ENCODE measurements at places on chromosomes 12 and 14.

GRCh38 chr12:268483-268840 is 5.8 kb upstream of the SLC6A13 start:
- DNase-seq: no peak

GRCh38 chr12:116055895-116056607 is 221.4 kb downstream of the MED13L start:
- DNase-seq: no peak

GRCh38 chr14:98175436-98175835 is 1096.6 kb downstream of the BCL11B start:
- DNase-seq: no peak

DNA sequence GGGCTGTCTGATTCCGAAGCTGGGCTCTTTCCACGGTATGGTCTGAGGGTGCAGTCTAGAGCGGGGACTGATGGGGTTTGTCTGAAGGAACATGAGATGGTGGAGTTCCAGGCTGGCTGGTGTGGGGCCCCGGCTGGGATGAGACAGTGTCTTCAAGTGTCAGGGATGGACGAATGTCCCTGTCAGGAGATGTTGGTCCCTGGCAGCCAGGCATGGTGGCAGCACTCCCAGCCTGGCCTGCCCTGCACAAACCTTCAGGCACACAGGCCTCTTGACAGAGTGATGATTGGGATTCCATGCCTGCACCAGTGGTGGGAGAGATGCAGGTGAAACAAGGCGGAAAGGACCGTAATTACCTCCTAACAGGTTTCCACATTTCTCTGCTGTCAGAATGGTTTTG is 221.9 kb downstream of the CACNA1C start:
- DNase-seq: no peak

DNA sequence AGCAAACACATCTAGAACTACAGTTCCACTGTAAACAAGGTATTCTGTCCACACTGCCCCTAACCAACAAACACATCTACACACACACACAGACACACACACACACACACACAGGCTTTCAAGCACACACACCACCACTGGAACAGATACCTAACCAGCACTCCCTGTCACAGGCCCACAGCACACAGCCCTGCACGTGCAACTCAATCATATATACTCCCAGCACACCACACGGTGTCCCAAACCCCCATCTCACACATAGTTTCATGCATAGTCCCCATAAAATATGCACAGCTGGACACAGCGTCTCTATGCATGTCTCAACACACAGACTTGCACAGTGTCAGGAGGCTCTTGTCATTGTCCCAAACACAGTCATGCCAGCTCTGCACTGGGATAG is 27.6 kb downstream of the KRT8 start:
- DNase-seq: no peak
